ENCODE measurements at places on chromosomes 3 and 15. TPM values are rescaled to one million over a fixed set of nuclear protein-coding genes. Genes with fewer than 3 reads are reported as not detected.

DNA sequence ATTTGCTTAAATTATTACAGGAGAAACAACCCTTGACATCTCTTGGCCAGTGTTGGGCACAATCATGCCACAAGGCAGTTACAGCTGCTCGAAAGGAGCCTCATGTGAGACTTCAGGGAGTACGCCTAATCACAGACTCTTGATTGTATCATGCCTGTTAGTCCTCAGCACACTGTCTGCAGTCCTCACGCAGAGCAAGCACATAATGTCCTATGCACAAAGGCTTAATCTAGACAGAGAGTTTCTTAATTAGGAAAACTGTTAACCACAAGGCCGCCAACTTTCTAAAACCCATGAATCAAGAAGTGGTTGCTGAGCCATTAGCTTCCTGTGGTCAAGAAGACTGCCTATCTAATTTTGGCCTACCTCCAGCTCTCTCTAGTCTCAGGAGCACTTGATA, 172.0 kb downstream of the UNC13C start:
- no peaks in the 10 kb centered on the region for H3K36me3 ChIP-seq
- DNase-seq, result no peak
- H3K27ac ChIP-seq, result no peak overlapping the region
- no peaks in the 10 kb centered on the region for H3K4me1 ChIP-seq
- H3K27me3 ChIP-seq, result no peaks in the 10 kb centered on the region

DNA sequence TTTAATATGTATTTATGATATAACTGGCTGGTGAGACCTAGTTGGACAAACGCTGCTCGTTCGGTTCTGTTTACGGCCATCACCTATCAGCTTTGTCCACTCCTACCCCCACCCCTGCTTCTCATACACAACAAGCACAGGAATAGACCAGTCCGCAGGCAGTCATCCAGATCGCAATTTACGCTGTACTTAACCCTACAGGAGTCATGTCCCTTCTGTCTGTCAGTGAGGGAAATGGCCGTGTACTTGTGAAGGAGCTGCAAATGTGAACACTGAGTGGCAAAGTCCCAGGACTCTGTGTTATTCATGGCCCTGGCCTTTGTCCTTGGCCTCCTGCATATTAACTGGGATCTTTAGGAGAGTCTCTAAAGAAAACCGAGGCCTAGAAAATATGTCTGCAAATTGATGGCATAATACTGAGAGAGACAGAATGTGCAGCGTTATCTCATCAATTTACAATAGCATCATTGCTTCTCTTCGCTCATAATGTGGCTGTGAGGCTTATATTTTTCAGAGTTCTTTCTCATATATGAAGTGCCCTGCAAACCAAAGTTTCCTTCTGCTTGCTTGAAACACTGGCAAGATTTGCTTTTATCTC, 7.2 kb upstream of the ABHD10 start:
- no peak overlapping the region for H3K4me3 ChIP-seq
- no peaks in the 10 kb centered on the region for H3K27me3 ChIP-seq
- no peak for DNase-seq
- no peak overlapping the region for H3K27ac ChIP-seq
- H3K36me3 ChIP-seq, result peaks cover 7% of the 10 kb centered on the region

- H3K4me3 ChIP-seq, result no peak overlapping the region
- no peak for DNase-seq
- no peaks in the 10 kb centered on the region for H3K27me3 ChIP-seq
- peaks cover 12% of the 10 kb centered on the region for H3K36me3 ChIP-seq
These were observed 23.9 kb downstream of the GOLGA6L2 start for GRCh38 chr15:23422946-23423708.

DNA sequence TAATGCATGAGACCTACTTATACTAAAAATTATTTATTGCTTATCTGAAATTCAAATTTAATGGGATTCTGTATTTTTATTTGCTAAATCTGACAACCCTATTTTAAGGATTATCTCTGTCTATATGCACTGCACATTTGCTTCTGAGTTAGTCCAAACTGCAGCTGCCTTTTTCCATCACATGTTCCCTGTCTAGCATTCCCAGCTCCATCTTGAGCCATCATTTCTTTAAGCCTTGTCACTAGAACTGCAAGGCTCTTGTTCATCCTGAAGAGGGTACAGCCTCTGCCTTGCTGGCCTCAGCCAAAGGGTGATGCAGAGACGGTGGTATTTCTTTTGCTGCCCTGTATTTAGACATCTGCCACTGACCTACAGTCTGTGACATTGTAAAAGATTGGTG, 125.8 kb upstream of the STT3B start:
- H3K27me3 ChIP-seq, result no peaks in the 10 kb centered on the region
- H3K36me3 ChIP-seq, result no peaks in the 10 kb centered on the region
- H3K4me3 ChIP-seq, result no peak overlapping the region
- no peak overlapping the region for H3K27ac ChIP-seq

- no peaks in the 10 kb centered on the region for H3K36me3 ChIP-seq
- no peak for DNase-seq
- no peaks in the 10 kb centered on the region for H3K4me1 ChIP-seq
These were observed 208.6 kb downstream of the NFKBIZ start for GRCh38 chr3:102057781-102058421.

GRCh38 chr3:194900854-194901522, 215.3 kb downstream of the FAM43A start:
- H3K36me3 ChIP-seq, result peaks cover 20% of the 10 kb centered on the region
- DNase-seq, result no peak
- H3K27ac ChIP-seq, result no peak overlapping the region
- no peaks in the 10 kb centered on the region for H3K4me1 ChIP-seq

DNA sequence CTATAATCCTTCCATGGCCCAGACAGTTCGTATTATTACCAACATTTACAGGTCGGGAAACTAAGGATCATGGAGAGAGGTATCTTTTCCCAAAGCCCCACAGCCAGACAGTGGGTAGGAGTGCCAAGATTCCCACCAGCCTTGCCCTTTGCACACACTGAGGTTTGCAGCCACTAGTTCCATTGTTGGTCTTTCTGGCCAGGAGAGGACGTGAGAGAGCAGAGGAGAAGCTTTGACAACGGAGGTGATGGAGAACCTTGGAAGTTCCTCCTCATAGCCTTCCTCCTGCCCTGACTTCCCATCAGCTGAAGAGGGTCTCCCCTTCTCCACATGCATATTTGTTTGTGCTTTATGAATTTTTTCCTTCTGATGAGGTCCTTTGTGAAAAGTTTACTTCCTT, 50.5 kb upstream of the PLCL2 start:
- no peak overlapping the region for H3K27ac ChIP-seq
- H3K4me3 ChIP-seq, result no peak overlapping the region
- no peaks in the 10 kb centered on the region for H3K27me3 ChIP-seq

DNA sequence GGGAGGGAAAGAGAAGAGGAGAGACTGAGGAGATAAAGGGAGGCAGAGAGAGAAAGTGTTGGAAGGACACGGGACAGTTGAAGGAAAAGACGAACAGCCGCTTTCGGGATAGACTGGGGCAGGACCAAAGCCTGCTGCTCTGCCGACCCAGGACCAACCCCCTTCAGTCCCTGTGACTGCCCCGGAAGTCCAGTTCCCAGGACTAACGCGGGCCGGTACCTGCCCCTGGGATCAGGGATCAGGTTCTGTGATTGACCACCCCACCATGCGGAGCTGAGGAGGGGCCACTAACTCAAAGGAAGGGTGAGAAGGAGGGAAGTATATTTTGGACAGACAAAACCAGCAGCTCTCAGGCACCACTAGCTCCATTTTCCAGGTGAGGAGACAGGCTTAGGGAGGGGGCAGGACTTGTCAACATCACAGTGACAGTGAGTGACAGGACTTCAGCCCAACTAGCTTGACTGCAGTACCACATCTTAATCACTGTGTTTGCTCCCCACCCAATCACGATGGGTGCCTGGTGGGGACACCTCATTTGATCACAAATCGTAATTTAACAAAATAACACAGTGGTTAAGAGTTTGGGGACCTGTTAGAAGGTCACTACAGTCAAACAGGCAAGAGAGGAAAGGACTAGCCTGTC, 9.8 kb upstream of the EPHB3 start:
- no peak overlapping the region for H3K27ac ChIP-seq
- DNase-seq, result no peak
- H3K27me3 ChIP-seq, result peaks cover 9% of the 10 kb centered on the region
- H3K4me1 ChIP-seq, result peaks cover 9% of the 10 kb centered on the region
- no peaks in the 10 kb centered on the region for H3K36me3 ChIP-seq

DNA sequence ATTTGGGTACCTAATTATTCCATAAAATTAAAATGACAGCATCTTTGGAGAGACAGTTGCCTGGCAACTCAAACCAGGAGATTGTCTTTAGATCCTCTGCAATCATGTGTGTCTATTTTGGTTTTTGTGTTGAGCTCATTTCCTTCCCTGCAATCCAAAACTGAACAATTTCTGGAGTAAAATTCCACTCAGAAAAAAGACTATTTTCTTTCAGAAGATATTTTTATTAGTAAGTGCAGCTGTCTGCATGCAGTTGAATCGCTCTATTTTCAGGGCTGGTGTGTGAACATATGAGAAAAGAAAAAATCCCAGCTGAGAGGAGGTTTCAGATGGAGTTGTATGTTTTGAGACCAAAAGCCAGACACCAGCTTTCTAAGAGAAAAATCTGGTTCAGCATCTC, 41.9 kb upstream of the DYNC1LI1 start:
- peaks cover 16% of the 10 kb centered on the region for H3K4me1 ChIP-seq
- DNase-seq, result no peak
- H3K36me3 ChIP-seq, result no peaks in the 10 kb centered on the region
- no peak overlapping the region for H3K4me3 ChIP-seq

DNA sequence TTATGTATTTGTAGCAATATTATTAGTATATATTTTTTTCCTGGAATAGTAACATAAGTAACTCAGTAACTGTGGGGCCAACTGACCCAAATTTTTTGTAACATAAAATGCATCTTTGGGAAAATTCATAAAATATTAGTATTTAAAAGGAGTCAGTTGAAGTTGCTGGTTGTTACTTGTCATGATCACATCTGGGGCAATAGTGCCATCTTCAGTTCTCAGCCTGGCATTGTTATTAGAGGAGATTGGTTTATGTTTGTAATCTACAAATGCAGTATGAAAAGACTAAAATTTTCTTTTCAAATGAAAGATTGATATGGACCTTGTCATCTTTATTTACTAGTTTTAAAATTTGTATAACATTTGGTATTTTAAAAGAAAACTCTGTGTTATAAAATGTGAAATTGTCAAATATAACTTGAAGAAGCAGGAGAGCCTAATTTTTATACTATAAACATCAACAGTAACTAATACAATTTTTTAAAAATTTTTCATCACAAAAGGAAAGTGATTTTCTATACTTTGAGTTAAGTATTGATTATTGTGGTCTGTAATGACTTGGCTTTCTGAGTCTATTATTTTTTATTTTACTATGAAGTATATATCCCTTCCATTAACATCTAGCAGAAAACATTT, 38.8 kb upstream of the MLF1 start:
- H3K4me3 ChIP-seq, result no peak overlapping the region
- H3K36me3 ChIP-seq, result no peaks in the 10 kb centered on the region
- DNase-seq, result no peak
- no peaks in the 10 kb centered on the region for H3K27me3 ChIP-seq

DNA sequence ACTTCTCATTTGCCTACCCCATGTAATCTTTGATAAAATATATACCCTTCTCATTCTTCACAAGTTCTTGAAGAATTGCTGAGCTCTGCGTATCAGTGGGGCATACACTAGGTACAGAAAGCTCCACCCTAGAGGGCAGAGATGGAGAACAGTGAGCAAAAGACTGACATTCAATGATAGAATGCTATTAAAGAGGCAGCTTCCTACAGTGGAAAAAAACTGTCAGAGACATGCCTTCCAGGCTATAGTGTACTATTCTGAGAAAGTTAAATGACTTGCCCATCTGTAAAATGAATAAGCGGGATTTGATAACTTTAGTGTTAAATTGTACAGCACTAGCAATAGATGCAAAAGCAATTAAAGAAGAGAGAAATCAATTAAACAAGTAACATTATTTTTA, 172.8 kb downstream of the SUCNR1 start:
- H3K27me3 ChIP-seq, result no peaks in the 10 kb centered on the region
- H3K4me1 ChIP-seq, result no peaks in the 10 kb centered on the region
- no peak for DNase-seq
- peaks cover 2% of the 10 kb centered on the region for H3K36me3 ChIP-seq
- no peak overlapping the region for H3K4me3 ChIP-seq

- no peak overlapping the region for H3K27ac ChIP-seq
- DNase-seq, result no peak
- no peaks in the 10 kb centered on the region for H3K4me1 ChIP-seq
- no peak overlapping the region for H3K4me3 ChIP-seq
These were observed 7.4 kb downstream of the APPL1 start for GRCh38 chr3:57234613-57235575.

DNA sequence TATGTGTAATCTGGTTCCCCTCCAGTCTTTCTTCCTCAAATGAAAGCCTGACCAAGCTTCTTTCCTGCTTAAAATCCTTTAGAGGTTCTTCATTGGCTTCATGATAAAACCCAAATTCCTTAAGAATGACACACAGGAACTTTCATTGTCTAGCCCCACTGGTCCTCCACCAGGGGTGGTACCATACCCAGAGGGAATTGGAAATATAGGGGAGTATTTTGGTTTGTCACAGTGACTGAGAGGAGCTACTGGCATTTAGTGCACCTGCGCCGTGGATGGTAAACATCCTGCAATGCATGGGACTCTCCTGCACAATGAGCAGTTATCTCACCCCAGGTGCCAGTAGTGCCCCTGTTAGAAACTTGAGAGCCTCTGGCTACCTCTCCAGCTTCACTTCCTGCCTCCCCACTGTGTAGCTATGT, 10.8 kb downstream of the ZWILCH start:
- no peaks in the 10 kb centered on the region for H3K27me3 ChIP-seq
- peak overlapping the region; percentile 13 for H3K27ac ChIP-seq
- no peak overlapping the region for H3K4me3 ChIP-seq
- peaks cover 41% of the 10 kb centered on the region for H3K36me3 ChIP-seq
- no peak for DNase-seq

- H3K4me3 ChIP-seq, result no peak overlapping the region
- H3K4me1 ChIP-seq, result peaks cover 41% of the 10 kb centered on the region
- 0 out of 2 replicates have a peak, but pooled peaks cover 2% of the 10 kb centered on the region for H3K36me3 ChIP-seq
- no peaks in the 10 kb centered on the region for H3K27me3 ChIP-seq
- no peak for DNase-seq
These were observed 366.0 kb upstream of the TBL1XR1 start for GRCh38 chr3:177563243-177563780.

Gene A4GNT
- total RNA-seq, result not detected

Gene AMOTL2
- 76.9 TPM for total RNA-seq

Gene SCN11A
- total RNA-seq, result 0.27 TPM

Gene KNG1
- total RNA-seq, result 0.34 TPM

Gene RFT1
- total RNA-seq, result 27.1 TPM

Gene DLL4
- total RNA-seq, result 0.94 TPM

Gene SKOR1
- total RNA-seq, result 0.11 TPM

Gene ECE2
- total RNA-seq, result 0.46 TPM

Measured in WTC11 (cell line).